IMR-90 (cell line): ENCODE measurements at places on chromosomes 1 and 21.

DNA sequence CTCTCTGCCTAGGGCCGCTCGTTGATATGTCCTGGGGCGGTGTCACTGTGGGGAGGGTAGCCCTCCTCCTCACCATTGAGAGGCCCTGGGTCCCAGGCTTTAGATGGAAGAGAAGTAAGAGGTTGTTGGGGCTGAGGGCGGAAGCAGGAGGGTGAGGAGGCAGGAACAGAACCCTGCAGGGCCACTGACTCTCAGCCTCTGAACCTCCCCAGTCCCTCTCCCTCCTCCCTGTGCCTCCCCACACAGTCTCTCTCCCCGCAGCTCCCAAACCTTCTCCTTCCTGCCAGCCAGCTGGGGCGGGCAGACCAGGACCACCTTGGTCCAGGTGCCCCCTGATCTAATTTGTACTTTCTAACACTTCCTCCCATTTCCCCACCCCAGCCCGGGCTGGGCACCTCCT, 14.3 kb upstream of the FAM131C start:
- DNase-seq: no peak

- peak; percentile 50 for DNase-seq
Observed at GRCh38 chr1:179781962-179782361, 38.9 kb downstream of the FAM163A start.

DNA sequence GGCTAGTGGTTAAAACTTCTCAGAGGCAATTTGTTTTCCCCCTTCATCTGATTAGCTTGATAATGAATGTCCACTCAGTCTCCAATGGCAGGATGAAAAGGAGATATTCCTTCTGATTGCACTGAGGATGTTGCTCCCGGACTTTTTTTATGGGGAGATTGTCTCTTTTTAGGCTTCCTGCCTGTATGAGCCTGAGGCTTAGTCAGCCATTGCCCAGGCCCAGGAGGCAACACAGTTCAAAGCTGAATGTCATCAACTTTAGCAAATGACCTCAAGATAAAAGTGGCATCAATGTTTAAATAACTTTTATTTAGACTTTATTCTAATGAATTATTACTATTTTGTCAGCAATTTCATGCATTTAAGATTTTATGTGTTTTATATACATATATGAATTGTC, 162.9 kb upstream of the PTBP2 start:
- DNase-seq: no peak

DNA sequence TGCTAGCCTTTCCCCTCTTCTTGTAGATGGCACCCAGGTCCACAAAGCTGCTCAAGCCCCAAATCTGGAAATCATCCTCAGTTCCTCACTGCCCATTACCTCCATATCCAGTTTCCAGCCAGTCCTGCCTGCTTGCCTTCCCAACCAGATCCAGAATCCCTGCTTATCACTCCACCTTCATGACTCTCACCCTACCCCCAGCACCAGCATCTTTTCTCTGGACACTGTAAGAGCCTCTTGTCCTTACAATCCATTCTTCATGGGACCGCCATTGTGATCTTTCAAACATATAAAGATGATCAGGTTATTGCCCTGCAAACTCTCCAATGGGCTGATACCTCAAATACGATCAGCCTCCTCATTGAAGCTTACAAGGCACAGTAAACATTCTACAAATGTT, 23.5 kb upstream of the NPL start:
- DNase-seq: no peak

GRCh38 chr1:78651241-78651640, 1.6 kb downstream of the IFI44 start:
- peak; percentile 13 for DNase-seq

DNA sequence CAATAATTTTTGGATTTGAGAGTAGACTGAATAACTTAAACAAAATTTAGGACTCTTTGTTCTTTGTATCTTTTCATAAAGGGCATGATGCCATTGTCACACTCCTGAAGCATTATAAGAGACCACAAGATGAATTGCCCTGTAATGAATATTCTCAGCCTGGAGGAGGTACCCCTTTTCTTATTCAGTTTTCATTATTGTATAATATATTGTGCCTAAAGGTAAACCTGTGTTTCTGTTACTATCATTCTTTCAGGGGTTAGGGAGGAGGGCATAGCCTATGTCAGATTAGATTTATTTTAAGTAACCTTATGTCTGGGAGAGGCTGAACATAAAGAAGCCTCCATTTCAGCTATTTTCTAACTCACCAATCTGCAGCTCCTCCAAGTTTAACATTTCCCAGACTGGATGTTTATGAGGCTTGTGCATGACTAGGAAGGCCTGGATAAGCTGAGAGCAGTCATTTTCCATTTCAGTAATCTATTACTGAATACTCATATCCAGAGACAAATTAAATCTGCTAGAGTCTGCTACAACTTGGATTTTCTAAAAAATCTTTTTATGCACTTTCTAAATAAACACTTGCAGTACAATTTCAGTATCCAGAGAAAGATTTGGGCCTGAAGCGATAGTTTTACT, 132.1 kb downstream of the TNNI3K start:
- DNase-seq: peak; percentile 14

DNA sequence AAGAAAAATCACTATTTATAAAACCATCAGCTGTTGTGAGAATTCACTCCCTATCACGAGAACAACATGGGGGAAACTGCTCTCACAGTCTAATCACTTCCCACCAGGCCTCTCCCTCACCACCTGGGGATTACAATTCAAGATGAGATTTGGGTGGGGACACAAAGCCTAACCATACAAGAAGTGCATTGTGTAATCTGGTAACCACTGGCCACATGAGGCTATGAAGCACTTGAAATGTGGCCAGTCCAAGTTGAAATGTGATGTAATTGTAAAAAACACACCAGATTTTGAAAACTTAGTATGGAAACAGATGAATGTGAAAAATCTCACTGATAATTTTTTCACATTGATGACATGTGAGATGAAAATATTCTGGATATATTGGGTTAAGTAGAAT, 293.8 kb downstream of the TTLL7 start:
- no peak for DNase-seq

GRCh38 chr1:238129677-238130076, 239.0 kb upstream of the ZP4 start:
- no peak for DNase-seq

- DNase-seq: no peak
Observed at GRCh38 chr1:168466714-168467131, 77.1 kb downstream of the XCL2 start.

DNA sequence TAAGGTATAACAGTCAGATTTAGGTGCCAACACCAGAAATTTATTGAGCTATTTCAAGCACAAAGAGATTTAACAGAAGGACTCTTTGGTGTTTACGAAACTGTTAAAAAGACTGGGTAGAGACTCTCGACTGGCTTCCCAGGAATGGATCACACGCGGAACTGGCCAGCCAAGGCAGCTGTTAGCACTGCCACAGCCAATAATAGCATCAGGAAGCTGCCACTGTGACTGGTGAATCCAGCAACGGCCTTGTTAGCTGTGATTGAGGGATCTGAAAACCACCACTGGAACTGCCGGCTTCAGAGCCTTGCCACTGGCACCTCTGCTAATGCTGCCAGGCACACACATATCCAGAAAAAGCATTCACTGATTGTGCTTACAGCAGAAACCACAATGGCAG, 10.6 kb upstream of the SIM2 start:
- DNase-seq: no peak

DNA sequence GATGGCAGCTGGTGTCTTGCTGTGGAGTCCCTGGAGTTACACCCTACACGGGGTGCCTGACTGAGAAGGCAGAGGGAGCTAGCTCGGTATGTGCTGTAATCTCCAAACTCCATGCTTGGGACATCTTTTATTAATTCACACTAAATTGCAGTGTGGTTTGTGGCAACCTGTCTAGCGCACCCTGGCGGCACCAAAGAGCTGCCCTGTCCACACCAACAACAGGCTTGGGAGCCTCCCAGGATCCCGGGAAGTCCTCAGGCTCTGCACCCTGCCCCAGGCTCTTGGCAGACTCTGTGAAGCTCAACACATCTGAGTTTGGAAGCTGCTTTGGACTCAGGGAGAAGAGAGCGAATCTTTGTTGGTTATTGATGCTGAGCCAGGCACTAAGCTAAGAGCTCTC, 138.9 kb downstream of the IGSF21 start:
- no peak for DNase-seq

DNA sequence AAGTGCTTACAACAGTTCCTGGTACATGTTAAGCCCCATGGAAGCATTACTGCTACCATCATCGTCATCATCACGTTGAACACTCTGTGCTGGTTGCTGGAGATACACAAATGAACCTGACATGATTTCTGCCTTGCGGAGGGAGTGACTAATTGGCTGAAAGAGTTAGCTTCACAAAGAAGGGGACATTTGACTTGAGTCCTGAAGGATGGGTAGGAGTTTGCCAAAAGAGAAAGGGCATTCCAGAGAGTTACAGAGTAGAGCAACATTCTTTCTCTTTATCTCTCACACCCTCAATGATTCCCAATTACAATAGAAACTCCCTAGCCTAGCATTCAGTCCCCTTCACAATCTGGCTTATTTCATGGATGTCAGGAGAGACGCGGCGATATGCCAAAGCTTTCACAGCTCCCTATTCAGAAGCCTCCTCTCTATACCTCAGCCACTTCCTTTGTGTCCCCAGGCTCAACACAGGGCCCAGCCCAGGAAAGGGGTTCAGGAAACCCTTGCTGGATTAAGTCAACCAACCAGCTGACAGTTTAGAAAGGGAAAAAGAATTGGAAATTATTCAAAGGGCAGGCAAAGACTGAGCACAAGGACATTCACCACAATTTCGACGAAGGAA, 38.0 kb downstream of the SLC1A7 start:
- no peak for DNase-seq

DNA sequence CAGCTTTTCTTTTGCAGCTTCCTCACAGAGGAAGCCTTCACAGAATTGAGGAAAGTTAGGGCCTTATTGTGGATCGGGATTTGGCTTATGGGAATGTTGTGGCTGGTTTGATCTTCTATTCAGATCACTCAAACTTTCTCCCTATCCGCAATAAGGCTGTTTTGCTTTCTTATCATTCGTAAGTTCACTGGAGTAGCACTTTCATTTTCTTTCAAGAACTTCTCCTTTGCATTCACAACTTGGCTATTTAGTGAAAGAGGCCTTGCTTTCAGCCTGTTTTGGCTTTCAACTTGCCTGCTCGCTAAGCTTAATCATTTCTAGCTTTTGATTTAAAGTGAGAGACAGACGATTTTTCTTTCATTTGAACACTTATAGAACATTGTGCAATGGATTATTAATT, 181.9 kb upstream of the B3GALT2 start:
- DNase-seq: no peak

DNA sequence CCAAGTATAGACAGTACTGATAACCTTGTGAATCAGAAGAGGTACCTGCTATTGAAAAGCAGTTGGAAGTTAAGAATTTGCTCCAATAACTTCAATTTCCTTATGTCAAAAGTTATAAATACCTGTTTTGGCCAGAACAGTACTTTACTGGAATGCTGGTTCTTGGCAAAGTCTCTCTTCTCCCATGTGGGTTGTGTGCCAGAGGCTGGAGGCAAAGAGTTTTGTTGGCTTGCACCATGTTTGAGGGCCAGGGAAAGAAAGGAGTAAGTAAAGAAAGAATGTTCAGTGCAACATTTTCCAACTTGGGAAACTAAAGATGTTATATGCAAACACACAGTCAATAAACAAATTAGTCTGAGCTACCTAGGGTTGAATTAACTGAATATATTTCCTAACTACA, 67.0 kb upstream of the DYNLT5 start:
- no peak for DNase-seq

GRCh38 chr1:226489718-226490425, 58.7 kb upstream of the STUM start:
- DNase-seq: no peak

- DNase-seq: no peak
Observed at GRCh38 chr1:35655196-35655595, 13.9 kb upstream of the PSMB2 start.

DNA sequence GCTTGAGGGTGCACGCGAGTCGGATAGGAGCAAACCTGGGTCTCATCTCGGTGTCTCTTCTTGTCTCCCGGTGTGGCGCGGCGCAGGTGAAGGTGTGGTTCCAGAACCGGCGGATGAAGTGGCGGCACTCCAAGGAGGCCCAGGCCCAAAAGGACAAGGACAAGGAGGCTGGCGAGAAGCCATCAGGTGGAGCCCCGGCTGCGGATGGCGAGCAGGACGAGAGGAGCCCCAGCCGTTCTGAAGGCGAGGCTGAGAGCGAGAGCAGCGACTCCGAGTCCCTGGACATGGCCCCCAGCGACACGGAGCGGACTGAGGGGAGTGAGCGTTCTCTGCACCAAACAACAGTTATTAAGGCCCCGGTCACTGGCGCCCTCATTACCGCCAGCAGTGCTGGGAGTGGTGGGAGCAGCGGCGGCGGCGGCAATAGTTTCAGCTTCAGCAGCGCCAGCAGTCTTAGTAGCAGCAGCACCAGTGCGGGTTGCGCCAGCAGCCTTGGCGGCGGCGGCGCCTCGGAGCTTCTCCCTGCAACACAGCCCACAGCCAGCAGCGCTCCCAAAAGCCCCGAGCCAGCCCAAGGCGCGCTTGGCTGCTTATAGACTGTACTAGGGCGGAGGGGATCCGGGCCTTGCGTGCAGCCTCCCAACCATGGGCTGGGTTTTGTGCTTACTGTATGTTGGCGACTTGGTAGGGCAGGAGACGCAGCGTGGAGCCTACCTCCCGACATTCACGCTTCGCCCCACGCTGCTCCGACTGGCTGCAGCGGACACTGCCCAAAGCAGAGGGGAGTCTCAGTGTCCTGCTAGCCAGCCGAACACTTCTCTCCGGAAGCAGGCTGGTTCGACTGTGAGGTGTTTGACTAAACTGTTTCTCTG, 5.1 kb downstream of the HLX start:
- DNase-seq: no peak

DNA sequence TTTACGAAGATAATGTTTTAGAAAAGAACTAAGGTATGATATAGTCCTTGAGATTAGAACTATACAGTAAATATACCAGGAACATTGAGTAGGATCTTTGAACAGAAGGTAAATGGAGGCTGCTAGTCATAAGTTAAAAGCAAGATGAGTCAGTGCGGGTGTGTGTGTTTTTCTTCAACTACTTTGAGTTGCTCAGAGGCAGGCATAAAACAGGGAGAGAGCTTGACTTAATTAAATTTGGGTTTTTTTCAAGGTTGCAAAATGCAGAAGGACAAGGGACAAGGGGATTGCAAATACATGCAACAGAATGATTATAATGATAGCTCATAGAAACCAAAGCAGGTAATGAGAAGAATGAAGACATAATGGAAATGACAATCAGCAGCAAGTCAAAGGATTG, 815.1 kb downstream of the NCAM2 start:
- no peak for DNase-seq

DNA sequence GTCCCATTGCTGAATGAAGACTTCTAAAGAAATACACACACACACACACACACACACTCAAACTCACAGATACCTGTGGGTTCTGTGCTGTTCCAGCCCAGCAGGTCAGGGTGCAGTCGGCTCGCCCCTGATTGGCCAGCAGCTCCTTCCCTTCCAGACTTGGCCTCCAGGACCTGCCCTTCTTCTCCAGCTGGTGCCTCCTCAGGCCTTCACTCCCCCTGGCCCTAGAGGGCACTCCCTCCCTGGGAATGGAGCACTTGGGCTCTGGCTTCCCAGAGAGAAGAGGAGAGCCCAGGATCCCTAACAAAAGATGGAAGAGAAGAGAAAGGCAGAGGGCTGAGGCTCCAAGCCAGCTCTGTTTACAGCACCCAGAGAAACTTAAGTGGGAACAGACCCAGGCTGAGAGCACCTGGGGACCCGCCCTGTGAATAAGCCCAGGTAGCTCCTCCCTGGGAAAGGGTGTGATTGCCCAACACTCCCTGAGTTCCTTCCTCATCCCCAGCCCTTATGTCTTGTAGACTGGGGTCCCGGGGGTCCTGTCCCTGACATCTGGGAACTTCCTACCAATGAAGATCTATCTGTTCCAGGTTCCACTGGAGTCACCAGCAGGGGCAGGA, at the start of gene PGLYRP3:
PGLYRP3 (minus strand) TSS at position 383 of the 617 bp plus-strand sequence. CDS start 2,287 bp downstream, outside the sequence.
- no peak for DNase-seq
